Right ventricle myocardium superior (tissue), 1 donor: ENCODE measurements at places on chromosomes 7 and 10. TPM values are rescaled to one million over a fixed set of nuclear protein-coding genes. Genes with fewer than 3 reads are reported as not detected.
A peak's percentile ranks its signal among the peaks of the same experiment; 100 is the strongest.

Gene LRRC61
- 3.7 TPM for total RNA-seq

Gene PAPOLB
- total RNA-seq, result 0.05 TPM

Gene AGAP4
- 6.4 TPM for total RNA-seq

- peak; percentile 79 for DNase-seq
Observed at GRCh38 chr10:58782876-58783851, 270.5 kb downstream of the BICC1 start.

DNA sequence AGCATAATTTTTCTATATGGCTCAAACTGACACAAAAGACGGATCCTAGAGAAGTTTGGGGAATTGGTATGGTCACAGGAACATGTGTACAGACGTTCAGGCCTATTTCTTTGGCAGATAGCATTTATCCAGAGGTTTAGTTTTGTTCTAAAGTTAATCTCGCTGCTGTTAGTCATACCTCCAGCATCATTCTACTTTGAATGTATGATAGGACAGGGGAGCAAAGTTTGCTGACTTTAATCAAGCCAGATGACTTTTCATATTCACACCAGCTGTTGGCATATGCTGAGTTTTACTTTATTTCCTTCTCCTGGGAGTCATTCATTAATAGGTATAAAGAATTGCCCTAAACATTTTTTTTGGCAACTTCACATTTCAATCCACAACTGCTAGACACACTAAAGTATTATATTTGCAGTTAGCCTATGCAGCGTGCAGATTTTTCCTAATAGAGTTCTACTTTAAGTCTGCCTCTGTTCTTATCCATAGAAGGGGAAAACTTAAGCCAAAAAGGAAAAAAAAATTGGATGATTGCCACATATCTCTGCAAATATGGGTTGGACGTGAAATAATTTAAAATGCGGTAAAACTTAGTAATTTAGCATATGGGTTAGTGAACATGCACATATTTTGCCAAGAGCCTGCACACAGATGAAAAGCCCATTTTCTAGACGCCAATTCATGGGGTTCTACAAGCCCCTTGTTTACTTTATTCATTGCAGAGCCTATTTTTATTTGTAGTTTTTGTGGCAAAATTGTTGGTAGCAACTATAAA lies 213.1 kb downstream of the C7orf25 start:
- no peak for DNase-seq

DNA sequence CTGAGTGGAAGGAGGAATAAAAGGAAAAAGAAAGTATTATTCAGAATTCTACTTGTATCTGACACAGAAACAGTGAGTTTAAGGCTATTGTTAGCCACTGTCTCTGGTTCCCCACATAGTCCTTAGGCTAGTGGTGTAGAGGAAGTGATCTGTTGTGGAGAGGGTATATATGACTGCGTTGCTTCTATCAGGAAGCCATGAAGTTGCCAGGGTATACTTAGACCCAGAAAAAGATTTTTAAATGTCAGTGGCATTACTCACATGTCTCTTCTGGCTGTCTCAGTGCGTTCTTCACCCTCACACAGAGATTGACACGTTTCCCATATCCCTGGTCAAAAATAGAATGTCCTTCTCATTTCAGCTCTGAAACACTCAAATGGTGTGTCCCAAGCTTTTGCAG lies 72.7 kb downstream of the SEM1 start:
- DNase-seq, result no peak
